Calu3 (cell line): ENCODE measurements at places on chromosomes 6 and 20. TPM values are rescaled to one million over a fixed set of nuclear protein-coding genes. Genes with fewer than 3 reads are reported as not detected.
A peak's percentile ranks its signal among the peaks of the same experiment; 100 is the strongest.

The MYH7B gene
- 0.52 and 0.73 TPM in 2 replicates for total RNA-seq

The KCNG1 gene
- total RNA-seq = 3.9 and 6.8 TPM in 2 replicates

The RAET1G gene
- total RNA-seq = 0.54 TPM in 1 of 2 replicates, not detected in the other

The NCR2 gene
- not detected in 2 replicates for total RNA-seq

The CLPSL1 gene
- total RNA-seq = not detected in 2 replicates

The PRL gene
- not detected in 2 replicates for total RNA-seq

The TLDC2 gene
- total RNA-seq = 1.1 and 1.9 TPM in 2 replicates

The LST1 gene
- total RNA-seq = 0.94 TPM in 1 of 2 replicates, not detected in the other

The LY6G6F gene
- total RNA-seq = not detected in 2 replicates

The PARD6B gene
- 114 and 127 TPM in 2 replicates for total RNA-seq

GRCh38 chr20:38935285-38935684, 9.1 kb downstream of the FAM83D start:
- peak; percentile 44 for DNase-seq

DNA sequence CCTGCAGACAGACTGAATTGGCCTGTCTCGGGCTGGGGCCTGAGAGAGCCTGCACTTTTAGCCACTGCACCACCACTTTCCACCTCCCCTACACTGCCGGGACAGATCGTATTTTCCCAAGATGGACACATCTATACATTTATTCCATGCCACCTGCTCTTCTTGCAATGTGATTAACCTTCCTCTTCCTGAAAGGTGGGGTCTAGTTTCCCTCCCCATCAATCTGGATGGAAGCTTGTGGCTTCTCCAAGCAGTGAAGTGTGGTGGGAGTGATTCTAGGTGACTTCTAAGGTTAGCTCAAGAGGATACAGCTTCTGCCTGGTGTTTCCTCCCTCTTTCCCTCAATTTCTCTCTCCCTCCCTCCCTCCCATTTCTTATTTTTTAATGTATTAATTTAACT, 150.3 kb upstream of the PROKR2 start:
- no peak for DNase-seq

- DNase-seq = no peak
Measured at GRCh38 chr20:62528983-62529891, 53.4 kb upstream of the GATA5 start.

- no peak for DNase-seq
Measured at GRCh38 chr6:63732336-63732735, 96.7 kb downstream of the PHF3 start.

DNA sequence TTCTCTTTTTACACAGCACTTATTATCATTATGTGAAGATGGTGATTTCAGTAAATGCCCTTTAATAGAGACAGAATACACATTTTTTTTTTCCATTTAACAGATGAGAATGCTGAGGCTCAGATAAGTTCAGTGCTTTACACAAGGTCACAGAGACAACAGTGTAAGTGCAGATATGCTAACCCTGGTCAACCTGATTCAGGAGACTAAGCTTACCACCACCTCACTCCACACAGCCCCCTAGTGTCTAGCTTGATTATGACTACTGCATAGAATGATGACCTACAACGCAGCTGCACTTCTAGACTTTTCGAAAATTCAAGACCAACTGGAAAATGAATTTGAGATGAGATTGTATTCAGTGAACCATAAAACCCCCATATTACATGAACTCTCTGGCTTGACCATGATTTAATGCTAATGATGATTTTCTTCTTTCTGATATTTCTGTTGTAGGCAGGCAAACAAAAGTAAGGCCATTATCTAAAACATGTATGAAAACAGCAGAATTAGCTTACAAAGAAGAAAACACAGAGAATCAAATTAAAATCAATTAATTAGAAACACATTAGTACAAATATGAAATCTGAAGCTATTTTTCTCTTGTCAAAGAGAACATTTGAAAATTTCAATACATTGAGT, 212.1 kb upstream of the PHACTR1 start:
- peak; percentile 55 for DNase-seq

GRCh38 chr6:143400258-143401067, 50.0 kb downstream of the ADAT2 start:
- no peak for DNase-seq

GRCh38 chr6:121436960-121437850, 1.8 kb downstream of the GJA1 start:
- peak; percentile 48 for DNase-seq

GRCh38 chr6:75143191-75143590, 62.7 kb downstream of the COL12A1 start:
- DNase-seq = no peak

DNA sequence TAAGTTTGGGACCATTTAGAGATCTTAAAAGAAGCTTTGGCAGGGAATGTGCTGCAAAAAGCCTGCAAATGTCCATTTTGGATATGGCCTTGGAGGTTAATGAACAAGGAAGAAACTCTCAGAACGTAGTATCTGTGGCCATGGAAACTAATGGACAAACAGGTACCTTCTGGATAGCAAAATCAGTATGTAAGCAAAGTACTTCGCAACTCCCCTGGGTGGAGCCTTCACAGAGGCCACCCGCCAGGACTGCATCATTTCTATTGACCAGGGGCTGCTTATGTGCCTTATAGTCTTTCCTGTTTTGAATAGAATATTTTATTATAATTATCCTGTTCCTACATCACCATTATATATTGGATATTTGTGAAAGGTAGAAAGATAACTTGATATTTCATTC, 510.8 kb upstream of the SYNCRIP start:
- no peak for DNase-seq

- no peak for DNase-seq
Measured at GRCh38 chr6:108714101-108714765, 134.0 kb upstream of the ARMC2 start.

DNA sequence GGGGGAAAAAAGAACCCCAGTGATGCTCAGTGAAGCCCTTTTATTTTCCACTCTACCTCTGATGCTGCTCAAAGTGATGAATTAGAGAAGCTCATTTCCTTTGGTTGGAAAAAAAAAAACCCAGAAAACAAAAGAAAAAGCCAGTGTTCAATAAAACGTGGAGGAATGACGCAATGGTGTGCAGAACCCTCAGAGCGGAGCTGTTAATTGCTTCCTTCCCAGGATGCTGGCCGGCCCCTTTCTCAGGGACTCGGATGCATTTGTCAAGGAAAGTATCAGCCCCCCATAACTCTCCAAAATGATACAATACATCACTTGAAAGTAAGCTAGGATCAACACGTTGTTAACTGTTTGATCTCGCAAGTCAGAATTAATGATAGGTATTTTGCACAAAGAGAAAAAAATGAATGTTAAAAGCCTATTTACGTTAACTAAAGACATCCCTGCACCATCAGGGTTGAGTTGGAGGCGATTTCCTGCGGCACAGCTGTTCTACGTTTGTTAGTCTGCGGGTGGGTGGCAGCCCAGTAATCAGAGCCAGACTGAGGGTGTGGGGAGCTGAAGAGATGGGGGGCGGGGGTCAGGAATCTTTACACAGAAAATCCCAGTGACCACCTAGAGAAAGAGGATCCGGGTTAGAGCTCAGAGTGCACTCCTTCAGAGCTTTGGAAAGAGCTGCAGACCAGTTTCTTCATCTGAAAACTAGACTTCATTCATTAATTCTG, 132.4 kb downstream of the BMP7 start:
- DNase-seq = no peak

GRCh38 chr20:58973866-58974265, 7.2 kb upstream of the NELFCD start:
- no peak for DNase-seq

GRCh38 chr6:31476515-31477139, 21.3 kb upstream of the MICB start:
- DNase-seq = no peak

DNA sequence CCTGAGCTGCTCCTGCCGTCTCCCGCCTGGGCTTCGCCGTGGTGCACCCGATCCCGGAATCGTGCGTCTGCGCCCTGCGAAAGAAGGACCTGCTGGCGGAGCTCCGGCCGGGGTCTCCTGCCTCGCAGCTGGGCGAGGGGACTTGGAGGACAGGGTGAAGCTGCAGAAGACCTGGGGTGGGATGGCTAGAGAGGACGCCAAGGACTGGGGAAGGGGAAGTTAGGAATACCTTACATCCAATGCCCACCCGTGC, 150.2 kb downstream of the PRL start:
- DNase-seq = no peak

DNA sequence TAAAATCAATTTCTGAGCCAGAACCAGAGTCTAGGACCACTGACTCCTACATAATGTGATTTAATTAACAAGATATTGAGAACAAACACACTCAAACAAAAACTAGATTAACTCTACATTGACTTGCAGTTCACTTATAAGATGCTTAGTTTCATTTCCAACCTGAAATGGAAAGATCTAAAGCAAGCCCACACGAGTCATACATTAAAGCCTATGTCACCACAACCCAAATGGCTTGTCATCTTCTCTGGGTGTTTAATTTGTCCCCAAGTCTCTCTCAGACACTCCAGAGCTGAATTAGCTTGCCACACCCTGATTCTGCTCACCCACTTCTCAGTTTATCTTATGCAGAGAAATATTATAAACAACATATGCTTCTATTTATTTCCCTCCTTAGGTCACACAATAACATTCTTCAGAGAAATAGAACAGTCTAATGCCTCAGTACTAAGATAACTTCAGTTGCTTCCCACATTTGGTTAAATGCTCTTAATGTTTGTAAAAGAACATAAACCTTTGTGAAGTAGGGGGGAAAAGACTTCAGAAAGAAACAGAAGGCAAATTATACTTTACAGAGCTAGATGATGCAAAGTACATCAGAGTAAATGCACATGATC, 8.8 kb upstream of the FBXO30 start:
- no peak for DNase-seq

DNA sequence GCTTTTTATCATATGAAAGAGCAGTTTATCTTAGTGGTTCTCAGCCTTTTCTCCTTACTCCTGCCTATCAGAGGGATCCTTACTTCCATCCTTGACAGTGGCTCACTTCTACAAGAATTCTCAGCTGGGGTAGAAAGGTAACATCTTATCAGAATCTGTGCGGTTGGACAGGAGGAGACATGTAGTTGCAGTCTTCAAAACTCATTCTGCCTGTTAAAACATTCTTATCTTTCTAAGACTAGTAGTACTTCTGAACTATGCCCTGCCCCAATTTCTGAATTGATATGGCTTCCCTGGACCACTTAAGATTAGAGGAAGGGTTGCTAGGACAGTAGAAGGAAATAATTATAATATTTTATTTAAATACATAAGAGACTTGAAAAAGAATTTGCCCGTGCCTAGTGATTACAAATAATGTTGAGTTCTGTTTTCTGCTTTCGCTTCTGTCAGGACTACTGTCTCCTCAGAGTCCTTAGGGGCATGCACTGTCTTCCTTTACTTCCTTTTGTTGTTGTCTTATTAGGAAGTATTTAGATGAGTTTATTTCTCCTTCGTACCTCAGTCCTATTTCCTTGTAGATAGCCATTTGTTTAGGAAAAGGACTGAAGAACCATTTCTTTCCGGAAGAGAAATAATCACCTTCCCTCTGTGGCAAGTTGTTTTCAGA, 24.9 kb downstream of the BLTP3A start:
- no peak for DNase-seq

DNA sequence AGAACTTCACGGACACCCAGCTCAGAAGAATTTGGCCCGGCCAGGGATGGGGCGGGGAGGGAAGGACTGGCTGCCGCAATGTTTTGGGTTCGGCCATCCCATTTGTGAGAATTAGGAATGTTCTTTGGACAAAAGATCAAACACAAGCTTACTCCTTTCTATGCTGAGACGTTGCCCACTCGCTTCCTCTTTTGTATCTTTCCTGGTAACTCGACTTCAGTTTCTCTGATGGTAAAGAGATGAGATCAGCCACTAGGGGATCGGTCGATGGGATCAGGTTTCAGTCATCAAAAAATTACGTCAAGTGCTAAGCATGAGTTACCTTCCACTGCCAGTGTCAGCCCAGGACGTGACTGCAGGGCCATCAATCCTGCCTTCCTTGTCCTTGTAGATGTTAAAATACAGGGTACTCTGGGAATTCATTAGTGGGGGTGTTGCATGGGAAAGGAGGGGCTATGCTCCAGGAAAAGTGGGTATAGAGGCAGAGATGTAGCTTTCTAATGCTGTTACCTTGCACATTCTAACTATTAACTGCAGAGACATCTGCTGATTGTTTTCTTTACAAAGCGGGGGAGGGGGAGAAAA, 190.2 kb downstream of the TSHZ2 start:
- peak; percentile 60 for DNase-seq

DNA sequence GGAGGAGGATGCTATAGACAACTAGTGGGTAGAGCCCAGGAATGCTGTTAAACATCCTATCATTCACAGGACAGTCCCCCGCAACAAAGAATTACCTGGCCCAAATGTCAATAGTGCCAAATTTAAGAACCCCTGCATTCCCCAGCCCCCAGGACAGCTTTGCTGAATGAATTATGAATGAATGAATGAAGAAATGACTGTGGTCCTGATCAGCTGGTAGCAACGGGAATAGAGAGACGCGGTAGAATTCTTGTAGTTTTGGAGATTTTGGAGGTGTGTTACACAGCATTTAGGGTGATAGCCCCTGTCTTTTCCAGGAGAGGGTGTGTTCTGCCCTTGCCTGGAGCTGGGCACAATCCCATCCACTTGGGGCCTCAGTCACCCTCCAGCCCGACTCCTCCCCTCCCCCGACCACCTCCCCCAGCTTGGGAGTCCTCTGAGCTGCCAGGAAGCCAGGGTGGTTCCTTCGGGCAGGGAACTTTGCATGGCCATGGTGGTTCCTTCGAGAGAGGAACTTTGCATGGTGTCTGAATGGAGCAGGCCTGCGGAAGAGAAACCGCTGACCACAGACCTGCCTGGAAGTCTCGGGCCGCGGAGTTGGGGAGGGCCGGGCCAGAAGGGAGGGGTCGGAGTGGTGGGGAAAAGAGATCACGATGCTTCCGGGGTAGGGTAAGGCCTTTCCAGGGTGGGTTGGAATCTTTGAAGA, 1.0 kb upstream of the HCK start:
- DNase-seq = no peak

DNA sequence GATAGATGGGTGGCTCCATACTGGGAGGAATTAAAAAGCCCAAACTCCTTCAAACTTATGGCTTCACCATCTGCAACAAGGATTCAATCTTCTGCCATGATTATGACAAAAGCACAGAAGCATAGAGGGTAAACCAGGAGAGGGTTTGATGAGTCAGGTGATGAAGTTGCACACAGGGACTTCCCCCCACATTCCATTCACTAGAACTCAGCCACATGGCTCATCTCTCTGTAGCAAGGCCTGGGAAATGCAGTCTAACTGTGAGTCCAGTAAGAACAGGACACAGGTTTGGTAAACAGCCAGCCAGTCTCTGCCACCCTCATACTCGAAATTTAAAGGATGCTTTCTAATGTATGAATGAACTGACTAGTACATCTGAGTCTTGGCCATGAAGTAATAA, 142.9 kb downstream of the HIVEP2 start:
- peak; percentile 37 for DNase-seq

DNA sequence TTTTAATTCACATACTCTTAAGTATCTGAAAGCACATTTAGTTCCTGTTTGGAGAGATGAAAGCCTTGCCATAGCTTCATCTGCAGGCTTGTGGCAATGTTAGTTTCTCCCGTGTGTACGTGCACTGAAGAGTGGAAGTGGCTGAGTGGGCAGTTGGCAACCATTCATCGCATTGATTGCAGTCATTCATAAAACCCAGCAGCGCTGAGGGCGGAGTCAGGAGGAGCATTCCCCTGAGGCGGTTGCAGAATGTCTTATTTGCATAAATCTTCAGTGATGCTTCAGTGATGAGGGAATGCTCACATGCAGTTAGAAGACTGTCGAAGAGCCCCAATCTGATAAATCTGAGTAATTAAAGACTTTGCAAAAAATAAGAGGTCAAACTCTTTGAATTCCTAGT, 79.1 kb downstream of the RIMS1 start:
- peak; percentile 4 for DNase-seq
